ENCODE measurements at places on chromosomes 5 and 9.

GRCh38 chr9:33467526-33467925, 6.2 kb downstream of the NOL6 start:
- DNase-seq, result no peak

GRCh38 chr5:84213861-84214260, 170.8 kb downstream of the EDIL3 start:
- peak; percentile 37 for DNase-seq

DNA sequence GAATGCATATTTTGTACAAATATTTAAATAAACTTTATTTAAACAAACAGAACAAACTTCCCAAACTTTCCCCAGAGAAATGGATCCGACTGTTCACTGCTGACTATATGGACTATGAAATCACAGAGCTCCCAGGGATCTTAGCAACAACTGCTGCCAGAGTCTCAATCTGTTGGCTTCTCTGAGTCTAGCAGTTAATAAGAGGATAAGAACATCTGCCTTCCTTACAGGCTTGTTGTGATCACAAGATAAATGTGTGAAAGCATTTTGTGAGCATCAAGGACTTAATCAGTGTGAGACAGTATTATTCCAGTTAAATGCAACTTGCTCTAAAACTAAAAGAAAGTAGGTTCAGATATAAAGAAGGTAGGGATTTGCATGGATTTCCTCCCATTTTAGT, 31.4 kb upstream of the MYOT start:
- DNase-seq, result no peak

- DNase-seq, result peak; percentile 12
These were observed 119.3 kb downstream of the GALNT10 start for GRCh38 chr5:154309805-154310204.

- peak; percentile 66 for DNase-seq
These were observed at the start of gene PRR7 for GRCh38 chr5:177446200-177447065. Gene PRR7 (plus strand): TSS chr5:177446814. CDS start chr5:177455068, 8,254 bp downstream.

DNA sequence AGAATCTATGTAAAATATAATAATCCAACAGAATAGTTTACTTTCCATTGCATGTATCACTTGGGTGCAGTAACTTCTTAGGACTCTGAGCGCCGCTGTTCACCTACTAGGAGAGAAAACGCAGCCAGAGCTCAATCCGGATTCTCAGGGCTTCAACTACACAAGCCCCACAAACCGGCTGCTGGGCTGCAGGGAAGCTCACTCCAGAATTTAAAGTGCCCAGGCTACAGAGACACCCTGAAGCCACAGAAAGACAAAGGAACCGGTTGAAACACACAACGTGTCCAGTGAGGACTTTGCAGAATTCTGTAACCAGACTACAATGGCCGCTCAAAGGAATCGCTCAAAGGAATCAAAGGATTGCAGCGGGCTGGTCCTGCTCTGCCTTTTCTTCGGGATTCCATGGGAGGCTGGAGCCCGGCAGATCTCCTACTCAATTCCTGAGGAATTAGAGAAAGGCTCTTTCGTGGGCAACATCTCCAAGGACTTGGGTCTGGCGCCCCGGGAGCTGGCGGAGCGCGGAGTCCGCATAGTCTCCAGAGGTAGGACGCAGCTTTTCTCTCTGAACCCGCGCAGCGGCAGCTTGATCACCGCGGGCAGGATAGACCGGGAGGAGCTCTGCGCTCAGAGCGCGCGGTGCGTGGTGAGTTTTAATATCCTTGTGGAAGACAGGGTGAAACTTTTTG, at the start of gene PCDHGA10:
Gene PCDHGA10, plus strand, starts transcription at position 134 of the 686 bp plus-strand sequence. Its CDS starts 189 bp downstream, at position 323.
- DNase-seq, result peak; percentile 78
